ENCODE measurements at places on chromosomes 16 and 17. TPM values are rescaled to one million over a fixed set of nuclear protein-coding genes. Genes with fewer than 3 reads are reported as not detected.

- peak overlapping the region; percentile 83 for H3K27ac ChIP-seq
- no peaks in the 10 kb centered on the region for H3K36me3 ChIP-seq
- no peak for DNase-seq
- H3K4me1 ChIP-seq: peaks cover 14% of the 10 kb centered on the region
These were observed 35.1 kb downstream of the PMM2 start for GRCh38 chr16:8832717-8833105.

GRCh38 chr16:1163567-1164055 lies 10.7 kb downstream of the CACNA1H start:
- no peaks in the 10 kb centered on the region for H3K36me3 ChIP-seq
- no peak for DNase-seq
- peaks cover 6% of the 10 kb centered on the region for H3K27me3 ChIP-seq
- H3K4me1 ChIP-seq: peaks cover 9% of the 10 kb centered on the region
- H3K4me3 ChIP-seq: no peak overlapping the region

DNA sequence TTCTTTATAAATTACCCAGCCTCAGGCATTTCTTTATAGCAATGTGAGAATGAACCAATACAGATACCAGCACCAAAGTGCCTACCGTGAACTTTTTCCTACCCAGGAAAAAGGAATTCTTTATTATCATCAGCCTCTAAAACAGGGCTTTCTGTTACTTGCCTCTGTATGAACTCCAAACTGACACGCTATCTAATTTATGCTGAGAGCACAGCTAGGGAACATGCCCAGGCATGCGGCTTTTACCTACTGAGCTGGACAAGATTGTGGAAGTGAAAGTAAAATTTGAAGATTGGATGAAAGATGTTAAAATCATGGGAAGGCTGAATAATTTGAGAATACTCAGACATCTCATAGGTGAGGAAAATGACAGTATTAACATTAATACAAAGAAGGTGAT lies 24.4 kb upstream of the ADCY9 start:
- H3K4me1 ChIP-seq: no peaks in the 10 kb centered on the region
- H3K27ac ChIP-seq: peak overlapping the region; percentile 59
- no peaks in the 10 kb centered on the region for H3K36me3 ChIP-seq
- DNase-seq: no peak

GRCh38 chr16:81466356-81466980 lies 21.9 kb downstream of the CMIP start:
- no peak overlapping the region for H3K27ac ChIP-seq
- H3K36me3 ChIP-seq: no peaks in the 10 kb centered on the region
- H3K27me3 ChIP-seq: peaks cover 7% of the 10 kb centered on the region
- no peak for DNase-seq
- H3K4me1 ChIP-seq: peaks cover 36% of the 10 kb centered on the region

DNA sequence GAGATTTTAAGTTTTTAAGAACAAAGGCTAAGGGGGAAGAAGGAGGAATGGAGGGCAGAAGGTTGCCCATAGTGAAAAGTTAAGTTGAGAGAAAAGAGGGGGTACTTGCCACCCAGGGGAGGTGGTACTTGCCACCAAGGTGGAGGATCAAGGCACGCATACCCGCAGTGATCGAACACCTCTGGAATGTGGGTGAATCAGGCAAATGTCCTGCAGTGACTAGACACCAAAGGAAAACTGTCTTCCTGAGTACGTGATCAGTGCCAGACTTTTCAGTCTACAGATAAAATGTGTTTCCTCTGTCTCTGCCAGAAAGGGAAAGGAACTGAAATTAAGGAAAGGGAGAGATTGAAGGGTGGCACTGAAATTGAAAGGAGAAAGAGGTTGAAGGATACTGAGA lies 2285.3 kb downstream of the TP53TG3F start:
- H3K4me3 ChIP-seq: no peak overlapping the region
- H3K27ac ChIP-seq: no peak overlapping the region
- H3K4me1 ChIP-seq: no peaks in the 10 kb centered on the region
- peaks cover 25% of the 10 kb centered on the region for H3K36me3 ChIP-seq

DNA sequence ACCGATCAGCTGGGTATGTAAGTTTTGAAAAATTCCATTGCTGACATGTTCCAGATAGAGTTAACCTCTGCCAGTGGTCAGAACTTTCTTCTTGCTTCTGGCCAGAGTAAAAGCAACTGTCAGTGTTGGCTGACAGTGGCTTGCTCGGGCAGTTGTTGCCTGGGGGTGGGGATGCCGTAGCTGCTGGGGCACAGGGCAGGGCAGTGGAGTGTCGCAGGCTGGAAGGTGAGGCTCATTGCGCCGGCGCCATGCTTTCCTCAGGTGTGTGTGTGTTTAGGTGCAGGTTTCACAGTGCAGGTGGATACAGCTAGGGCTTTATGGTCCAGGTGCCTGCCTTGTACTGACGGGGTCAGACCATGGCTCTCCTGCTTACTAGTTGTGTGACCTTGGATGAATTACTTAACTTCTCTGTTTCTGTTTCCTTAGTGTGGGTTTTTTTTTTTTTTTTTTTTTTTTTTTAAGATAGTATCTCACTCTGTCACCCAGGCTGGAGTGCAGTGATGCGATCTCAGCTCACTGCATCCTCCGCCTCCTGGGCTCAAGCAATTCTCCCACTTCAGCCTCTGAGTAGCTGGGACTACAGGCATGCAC lies 156.4 kb downstream of the SNX29 start:
- no peak for DNase-seq
- H3K27me3 ChIP-seq: peaks cover 2% of the 10 kb centered on the region
- H3K27ac ChIP-seq: no peak overlapping the region
- peaks cover 20% of the 10 kb centered on the region for H3K36me3 ChIP-seq
- H3K4me3 ChIP-seq: no peak overlapping the region

DNA sequence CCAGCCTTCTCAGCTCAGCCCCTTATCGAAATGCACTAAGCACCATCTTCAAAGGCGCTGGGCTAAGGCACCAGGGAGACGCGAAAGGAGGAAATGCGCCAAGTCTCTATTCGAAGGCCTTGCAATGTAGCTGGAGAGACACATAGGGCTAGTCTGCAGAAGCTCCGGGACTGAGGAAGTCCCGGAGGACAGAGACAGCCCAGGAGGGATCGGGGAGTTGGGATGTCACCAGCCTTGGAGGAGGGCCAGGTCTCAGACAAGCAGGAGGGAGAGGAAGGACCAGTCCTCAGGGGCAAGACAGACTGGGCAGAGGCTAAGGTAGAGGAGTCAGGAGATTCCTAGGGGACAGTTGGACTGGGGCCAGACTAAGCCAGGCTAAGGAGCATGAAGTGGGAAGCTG lies 8.5 kb downstream of the C17orf100 start:
- peaks cover 2% of the 10 kb centered on the region for H3K4me1 ChIP-seq
- no peak overlapping the region for H3K4me3 ChIP-seq
- no peak overlapping the region for H3K27ac ChIP-seq
- H3K36me3 ChIP-seq: peaks cover 5% of the 10 kb centered on the region
- no peak for DNase-seq
- peaks cover 10% of the 10 kb centered on the region for H3K27me3 ChIP-seq

GRCh38 chr16:86929057-86929871 lies 350.9 kb downstream of the FOXL1 start:
- no peaks in the 10 kb centered on the region for H3K36me3 ChIP-seq
- H3K27ac ChIP-seq: no peak overlapping the region
- peaks cover 2% of the 10 kb centered on the region for H3K27me3 ChIP-seq
- DNase-seq: no peak
- H3K4me1 ChIP-seq: no peaks in the 10 kb centered on the region

- DNase-seq: no peak
- peaks cover 5% of the 10 kb centered on the region for H3K27me3 ChIP-seq
- H3K36me3 ChIP-seq: no peaks in the 10 kb centered on the region
- no peak overlapping the region for H3K27ac ChIP-seq
- H3K4me1 ChIP-seq: peaks cover 3% of the 10 kb centered on the region
These were observed 110.1 kb downstream of the ADAMTS18 start for GRCh38 chr16:77324729-77325128.

- H3K4me3 ChIP-seq: peak within 1 kb of the TSS; percentile 93
- peak; percentile 91 for DNase-seq
- H3K27ac ChIP-seq: peak within 1 kb of the TSS; percentile 76
- no peaks in the 10 kb centered on the region for H3K36me3 ChIP-seq
These were observed at the start of gene CBX4 for GRCh38 chr17:79839356-79840268. TSS of gene CBX4 (minus strand) at chr17:79839440. CDS start at chr17:79839251, 189 bp downstream.

DNA sequence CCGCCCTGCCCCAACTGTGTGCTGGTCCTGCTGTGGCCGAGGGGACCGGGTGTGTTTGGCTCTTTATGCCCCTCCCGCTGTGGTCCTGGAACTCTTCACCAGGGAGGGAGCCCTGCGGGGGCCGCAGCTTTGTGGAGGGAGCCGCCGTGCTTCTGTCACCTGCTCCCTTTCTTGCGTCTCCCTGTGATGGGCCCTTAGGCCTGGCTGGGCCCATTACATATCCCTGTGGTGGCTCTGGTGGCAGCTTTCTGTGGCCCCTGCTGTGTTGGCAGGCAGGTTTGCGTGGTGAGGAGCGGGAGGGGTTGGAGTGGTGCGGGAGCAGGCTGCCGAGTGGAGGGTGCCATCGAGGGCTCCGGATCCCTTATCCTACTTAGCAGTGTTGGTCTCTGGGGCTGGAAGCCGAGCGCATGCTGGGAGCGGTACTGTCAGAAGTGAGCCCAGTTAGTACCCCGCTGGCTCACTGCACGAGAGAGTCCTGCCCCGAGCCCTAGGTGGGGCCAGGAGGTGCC lies 60.4 kb downstream of the PDPK1 start:
- H3K27me3 ChIP-seq: peaks cover 8% of the 10 kb centered on the region
- DNase-seq: no peak
- no peak overlapping the region for H3K27ac ChIP-seq
- H3K4me3 ChIP-seq: no peak overlapping the region

DNA sequence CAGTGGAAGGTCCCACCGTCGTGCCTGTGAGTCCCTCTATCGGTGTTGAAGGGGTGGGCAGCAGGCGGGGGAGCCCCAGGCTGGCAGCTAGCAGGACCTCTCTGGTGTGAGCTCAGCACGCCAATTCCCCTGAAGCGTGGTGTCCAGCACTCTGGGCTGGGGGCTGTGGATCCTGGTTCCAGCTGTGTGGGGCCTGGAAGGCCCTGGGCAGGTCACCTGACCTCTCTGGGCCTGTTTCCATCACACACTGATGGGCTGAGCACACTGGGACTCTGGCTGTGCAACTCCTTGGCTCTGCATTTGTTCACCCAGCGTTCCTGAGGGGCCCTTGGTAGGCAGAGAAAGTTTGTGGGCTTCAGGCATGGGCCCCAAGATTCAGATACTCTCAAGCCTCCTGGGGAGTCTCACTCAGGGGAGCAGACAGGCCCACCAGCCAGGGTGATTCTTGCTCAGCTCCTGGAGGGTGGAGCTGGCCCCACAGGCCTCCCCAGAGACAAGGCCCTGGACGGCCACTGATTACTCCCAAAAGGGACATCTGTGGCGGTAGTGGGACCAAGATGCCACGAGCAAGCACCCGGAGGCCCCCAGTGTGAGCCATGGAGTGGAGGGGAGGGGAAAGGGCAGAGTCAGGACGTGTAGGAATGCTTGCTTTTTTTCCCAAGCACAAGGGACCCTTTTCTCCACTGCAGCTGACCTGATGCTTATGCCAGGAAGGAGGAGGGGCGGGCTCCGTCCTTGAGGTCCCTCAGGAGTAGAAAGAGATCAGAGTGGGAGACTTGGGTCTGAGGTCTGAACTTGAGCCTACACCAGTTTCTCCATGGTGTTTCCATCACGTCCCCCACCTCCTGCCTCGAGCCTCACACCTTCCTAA lies 8.5 kb downstream of the SCGB1C2 start:
- H3K36me3 ChIP-seq: no peaks in the 10 kb centered on the region
- H3K4me1 ChIP-seq: no peaks in the 10 kb centered on the region
- H3K27ac ChIP-seq: no peak overlapping the region
- H3K27me3 ChIP-seq: peaks cover 7% of the 10 kb centered on the region

AP2B1 gene
- total RNA-seq: 316 TPM

ARHGDIG gene
- 13.8 TPM for total RNA-seq

TOX3 gene
- 54.8 TPM for total RNA-seq

CDR2L gene
- 59.4 TPM for total RNA-seq

TOM1L2 gene
- total RNA-seq: 62.8 TPM

WSCD1 gene
- 35.6 TPM for total RNA-seq

PPP1R27 gene
- total RNA-seq: 0.81 TPM

USP32 gene
- total RNA-seq: 59.6 TPM

HOXB9 gene
- not detected for total RNA-seq

SPATA2L gene
- total RNA-seq: 18.6 TPM
